ENCODE measurements at places on chromosomes 16 and 17. TPM values are rescaled to one million over a fixed set of nuclear protein-coding genes. Genes with fewer than 3 reads are reported as not detected.
A peak's percentile ranks its signal among the peaks of the same experiment; 100 is the strongest.

PYDC1 gene
- total RNA-seq, result not detected

MYH8 gene
- total RNA-seq, result 69.6 TPM

NAT9 gene
- total RNA-seq, result 20.7 TPM

CACNA1G gene
- total RNA-seq, result 6.6 TPM

DNAI2 gene
- not detected for total RNA-seq

DBNDD1 gene
- 0.26 TPM for total RNA-seq

- DNase-seq, result peak; percentile 32
Observed at GRCh38 chr17:30969989-30970830, 629 bp upstream of the RNF135 start.

- no peak for DNase-seq
Observed at GRCh38 chr16:73071131-73071940, 23.4 kb upstream of the ZFHX3 start.

DNA sequence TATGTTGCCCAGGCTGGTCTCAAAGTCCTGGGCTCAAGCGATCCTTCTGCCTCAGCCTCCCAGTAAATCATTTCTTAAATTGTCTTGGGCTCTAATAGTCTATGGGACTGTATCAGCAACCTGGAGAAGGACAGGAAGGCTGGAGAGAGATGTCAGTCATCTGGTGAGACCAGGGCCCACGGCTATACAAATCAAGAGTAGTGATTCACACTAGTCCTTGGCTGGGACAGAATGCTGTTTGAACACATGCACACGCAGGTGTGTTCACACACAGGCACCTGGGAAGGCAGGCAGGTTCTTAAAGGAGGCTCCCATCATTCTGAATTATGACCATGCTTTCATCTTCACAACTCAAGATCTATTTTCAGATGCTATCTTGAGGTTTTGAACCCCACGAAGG is 14.1 kb downstream of the NQO1 start:
- DNase-seq, result no peak

DNA sequence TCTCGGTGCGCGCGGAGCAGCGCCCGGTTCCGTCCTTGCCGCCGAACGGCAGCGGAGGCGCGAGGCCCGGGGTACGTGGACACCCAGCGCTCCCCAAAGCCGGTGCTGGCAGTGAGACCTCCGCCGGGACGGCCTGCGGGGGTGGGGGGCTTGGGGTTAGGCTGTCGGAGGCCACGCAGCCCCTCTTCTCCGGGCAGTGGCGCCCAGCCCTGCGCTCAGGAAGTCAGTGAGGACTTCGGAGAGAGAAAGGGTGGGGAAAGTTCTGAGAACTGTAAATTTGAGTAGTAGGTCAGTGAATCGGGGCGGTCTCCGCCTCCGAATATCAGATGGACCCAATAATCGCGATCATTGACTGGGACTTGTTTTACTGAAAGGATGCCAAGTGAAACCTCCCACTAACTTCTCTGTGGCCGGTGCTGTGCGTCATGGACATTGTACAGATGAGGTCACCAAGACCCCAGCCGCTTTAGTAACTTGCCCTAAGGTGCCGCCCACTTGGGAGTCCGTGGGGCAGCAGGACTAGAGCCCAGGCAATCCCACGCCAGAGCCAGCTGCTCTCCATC is 468 bp downstream of the IL4R start:
- DNase-seq, result peak; percentile 29
